ENCODE measurements at places on chromosomes 3 and 15. TPM values are rescaled to one million over a fixed set of nuclear protein-coding genes. Genes with fewer than 3 reads are reported as not detected.

SCN5A gene
- not detected for total RNA-seq

HTR3E gene
- not detected for total RNA-seq

MYO5C gene
- 23.4 TPM for total RNA-seq

RPN1 gene
- total RNA-seq, result 622 TPM

AADACL2 gene
- not detected for total RNA-seq

HACD3 gene
- 77.9 TPM for total RNA-seq

DLG1 gene
- 53.7 TPM for total RNA-seq

ARRDC4 gene
- total RNA-seq, result 3.8 TPM

PLSCR2 gene
- not detected for total RNA-seq

RTP3 gene
- total RNA-seq, result not detected

CHDH gene
- 54.6 TPM for total RNA-seq
